ENCODE measurements at places on chromosomes 11 and 22.

GRCh38 chr11:63709336-63709884 lies 28.1 kb downstream of the RTN3 start:
- DNase-seq: no peak

DNA sequence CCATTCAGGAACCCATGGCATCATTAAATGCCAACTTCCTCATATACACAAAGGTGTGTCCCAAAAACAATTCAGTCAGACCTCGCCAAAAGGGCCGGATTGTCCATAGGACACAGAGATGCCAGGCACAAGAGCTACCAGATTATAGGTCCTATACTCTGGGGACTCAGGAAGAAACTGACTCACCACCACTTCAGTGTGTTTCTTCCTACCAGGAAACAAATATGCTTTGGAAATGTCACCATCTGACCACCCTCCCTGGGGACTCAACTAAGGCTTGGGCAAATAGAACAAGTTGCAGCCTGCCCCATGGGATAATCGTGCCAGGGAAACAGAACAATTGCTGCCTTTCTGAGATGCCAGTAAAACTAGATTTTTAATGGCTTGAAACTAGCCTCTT lies 11.7 kb downstream of the POU2AF3 start:
- DNase-seq: no peak

DNA sequence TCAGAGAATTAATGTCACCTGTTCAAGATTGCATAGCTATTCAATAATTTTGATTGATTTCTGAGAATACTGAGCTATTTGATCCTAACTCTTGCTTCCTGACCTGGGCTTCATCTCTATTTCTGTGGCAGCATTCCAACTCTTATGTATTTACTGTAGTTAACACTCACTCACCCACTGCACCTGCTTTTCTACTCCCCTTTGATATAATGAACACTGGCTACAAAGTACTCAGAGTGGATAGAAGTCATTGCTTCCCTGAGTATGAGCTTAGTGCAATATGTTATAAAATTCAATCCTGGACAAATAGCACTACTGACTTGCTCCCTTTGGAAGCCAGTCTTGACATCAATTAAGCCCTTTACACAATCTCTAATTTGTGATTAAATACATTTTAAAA lies 117.2 kb downstream of the APIP start:
- DNase-seq: no peak

GRCh38 chr11:72613977-72614376 lies 60.2 kb downstream of the PDE2A start:
- peak; percentile 26 for DNase-seq

GRCh38 chr11:97351939-97352338 lies 962.1 kb downstream of the JRKL start:
- no peak for DNase-seq

GRCh38 chr11:118807800-118808778 lies 17.1 kb upstream of the DDX6 start:
- DNase-seq: no peak

GRCh38 chr11:1005928-1006327 lies 30.6 kb downstream of the MUC6 start:
- DNase-seq: no peak

- DNase-seq: no peak
Observed at GRCh38 chr11:1447845-1448825, 38.4 kb downstream of the MOB2 start.

GRCh38 chr11:128448981-128449713 lies 138.2 kb downstream of the ETS1 start:
- no peak for DNase-seq

DNA sequence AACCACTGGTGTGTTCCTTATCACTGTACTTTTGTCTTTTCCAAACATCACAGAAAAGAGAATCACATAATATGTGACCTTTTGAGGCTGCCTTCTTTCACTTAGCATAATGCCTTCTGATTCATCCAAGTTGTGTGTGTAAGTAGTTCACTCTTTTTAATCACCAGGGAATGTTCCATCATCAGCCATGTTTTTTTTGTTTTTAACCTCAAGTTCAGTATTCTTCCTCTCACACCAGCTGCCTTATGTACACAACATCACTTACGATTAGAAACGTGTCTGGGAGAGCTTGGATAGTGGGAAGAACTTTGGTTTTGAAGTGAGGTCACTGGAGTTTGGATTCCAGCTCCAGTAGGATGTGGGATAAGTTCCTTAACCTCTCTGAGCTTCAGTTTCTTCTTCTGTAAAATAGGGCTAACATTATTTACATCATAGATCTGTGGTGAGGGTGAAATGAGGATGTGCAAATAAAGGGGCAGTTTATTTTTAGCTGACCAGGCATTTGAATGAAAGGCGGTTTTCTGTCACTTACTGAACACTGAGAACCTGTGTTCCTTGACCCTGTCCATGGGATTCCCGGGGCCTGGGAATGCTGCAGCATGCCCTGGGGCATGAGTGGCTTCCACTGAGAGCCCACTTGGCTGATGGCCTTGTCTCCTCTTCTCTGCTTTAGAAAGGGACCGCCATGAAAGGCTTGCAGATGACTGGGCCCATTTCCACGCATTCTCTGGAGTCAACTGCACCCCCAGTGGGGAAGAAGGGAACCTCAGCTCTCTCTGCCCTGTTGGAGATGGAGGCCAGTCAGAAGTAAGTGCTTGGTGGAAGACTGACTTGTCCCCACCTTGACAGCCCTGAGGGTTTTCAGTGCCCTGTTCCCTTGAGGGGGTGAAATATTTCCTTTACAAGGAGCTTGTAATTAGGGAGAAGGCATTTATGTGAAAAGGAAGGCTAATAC lies 92.6 kb downstream of the DEPDC5 start:
- DNase-seq: no peak

DNA sequence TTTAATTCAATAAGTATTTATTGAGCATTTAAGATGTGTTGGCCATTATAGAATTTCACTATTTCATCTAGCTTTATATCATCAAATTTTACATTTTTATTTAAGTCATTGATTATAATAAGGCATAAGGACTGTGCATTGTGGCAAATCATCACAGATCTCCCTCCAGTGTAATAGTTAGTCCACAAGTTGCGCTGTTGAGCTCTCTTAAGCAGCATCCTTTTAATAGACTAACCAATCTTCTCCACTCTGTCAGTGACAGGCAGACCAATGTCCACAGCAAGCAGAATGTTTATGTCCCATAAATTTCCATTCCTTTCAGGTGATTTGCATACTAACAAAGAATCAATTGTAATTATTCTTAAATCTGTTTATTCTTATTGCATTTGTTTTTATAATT lies 595.3 kb upstream of the CCDC90B start:
- no peak for DNase-seq

Data from CD4-positive, alpha-beta T cell treated with Interferon alpha-2 for 1 hour (primary cell).